ENCODE measurements at places on chromosomes 13 and 19.

- DNase-seq: peak; percentile 9
Measured at GRCh38 chr13:25468325-25469168, 96.8 kb downstream of the ATP8A2 start.

- peak; percentile 93 for DNase-seq
Measured at GRCh38 chr19:43784241-43784980, 3.6 kb upstream of the KCNN4 start.

- no peak for DNase-seq
Measured at GRCh38 chr19:21164541-21164940, 22.7 kb downstream of the ZNF431 start.

- DNase-seq: no peak
Measured at GRCh38 chr19:55673465-55673864, 1.6 kb upstream of the EPN1 start.

- DNase-seq: no peak
Measured at GRCh38 chr19:35303357-35303915, 11.5 kb downstream of the MAG start.

DNA sequence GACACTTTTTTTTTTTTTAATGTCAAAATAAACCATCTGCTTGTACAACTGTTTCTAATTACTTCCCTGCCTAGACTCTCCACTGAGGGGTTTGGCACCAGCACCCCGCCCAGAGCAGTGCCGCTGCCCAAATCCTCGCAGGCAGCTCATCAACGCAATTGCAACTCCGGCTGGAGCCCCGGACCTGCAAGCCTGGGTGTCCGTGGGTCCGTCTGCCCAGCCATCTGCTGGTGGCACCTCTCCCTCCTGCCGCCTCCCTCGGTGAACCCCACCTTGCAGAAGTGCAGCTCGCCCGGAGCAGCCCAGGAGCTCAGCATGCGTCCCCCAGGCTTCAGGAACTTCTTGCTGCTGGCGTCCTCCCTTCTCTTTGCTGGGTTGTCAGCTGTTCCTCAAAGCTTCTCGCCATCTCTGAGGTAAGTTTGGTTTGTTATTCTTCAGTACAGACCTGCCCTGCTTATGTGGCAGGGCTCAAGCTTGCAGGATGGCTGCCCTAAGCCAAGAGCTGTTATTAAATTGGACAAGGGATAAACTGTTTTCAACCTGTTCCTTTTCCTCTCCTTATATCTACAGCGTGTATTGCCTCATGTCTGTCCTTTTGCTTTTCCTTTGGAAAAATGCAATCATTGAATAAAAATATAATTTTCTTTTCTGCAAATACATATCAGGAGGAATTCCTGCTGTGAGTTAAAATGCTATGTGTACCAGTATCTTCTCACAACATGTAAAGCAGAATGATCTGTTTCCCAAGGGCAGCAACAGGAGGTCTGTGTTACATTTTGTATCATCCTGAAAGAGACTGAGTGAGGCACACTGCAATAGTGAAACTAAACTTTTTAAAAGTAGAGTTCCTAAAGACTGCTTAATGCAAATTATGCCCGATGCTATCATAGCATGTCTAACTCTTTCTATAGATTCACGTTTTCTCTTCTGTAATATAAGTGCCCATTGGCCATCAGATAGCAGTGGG, at the start of gene ITGBL1:
Gene ITGBL1, plus strand, starts transcription at position 157 of the 967 bp plus-strand sequence. Its CDS starts 159 bp downstream, at position 316.
- peak; percentile 64 for DNase-seq

GRCh38 chr19:8253678-8254077, 44.5 kb downstream of the CERS4 start:
- DNase-seq: no peak

DNA sequence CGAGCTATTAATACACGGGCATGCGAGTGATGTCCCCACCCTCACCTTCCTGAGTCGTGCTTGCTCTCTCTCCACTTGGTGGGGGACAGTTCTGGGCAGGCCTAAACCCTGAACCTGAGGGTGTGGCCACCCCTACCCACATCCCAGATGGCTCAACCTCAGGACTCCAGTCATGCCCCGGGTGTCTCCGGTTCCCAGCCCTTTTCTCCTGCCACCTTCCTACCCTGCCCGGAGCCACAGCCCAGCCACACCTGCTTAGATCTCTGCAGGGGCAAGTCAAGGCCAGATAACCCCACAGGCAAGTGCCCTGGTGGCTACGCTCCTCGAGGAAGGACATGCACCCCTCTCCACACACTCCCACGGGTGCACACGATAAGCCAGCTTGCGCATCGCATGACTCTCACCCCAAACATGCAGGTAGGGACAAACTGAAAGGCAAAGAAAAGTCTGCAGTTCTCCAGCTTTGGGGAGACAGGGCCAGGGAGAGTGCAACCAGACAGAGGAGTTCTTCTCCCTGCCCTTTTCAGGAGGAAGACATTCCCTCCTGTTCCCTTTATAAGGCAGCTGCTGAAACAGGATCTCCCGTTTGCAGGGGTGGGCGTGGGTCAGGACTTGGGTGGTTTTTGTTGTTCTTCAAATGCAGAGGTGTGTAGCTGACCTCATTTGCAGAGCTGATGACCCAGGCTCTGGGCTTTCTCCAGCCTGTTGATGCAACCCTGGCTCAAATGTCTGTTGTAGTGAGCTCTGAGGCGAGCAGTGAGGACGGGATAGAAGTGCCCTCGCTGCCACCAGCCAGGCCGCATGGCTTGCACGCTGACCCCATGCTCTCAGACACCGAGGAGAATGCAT, 88.6 kb downstream of the DPF1 start:
- no peak for DNase-seq

- DNase-seq: peak; percentile 85
Measured at GRCh38 chr13:44755872-44756271, 179.7 kb upstream of the TSC22D1 start.

GRCh38 chr13:70616847-70617246, 508.6 kb upstream of the KLHL1 start:
- no peak for DNase-seq

GRCh38 chr19:6235031-6235951, 44.5 kb downstream of the MLLT1 start:
- no peak for DNase-seq

DNA sequence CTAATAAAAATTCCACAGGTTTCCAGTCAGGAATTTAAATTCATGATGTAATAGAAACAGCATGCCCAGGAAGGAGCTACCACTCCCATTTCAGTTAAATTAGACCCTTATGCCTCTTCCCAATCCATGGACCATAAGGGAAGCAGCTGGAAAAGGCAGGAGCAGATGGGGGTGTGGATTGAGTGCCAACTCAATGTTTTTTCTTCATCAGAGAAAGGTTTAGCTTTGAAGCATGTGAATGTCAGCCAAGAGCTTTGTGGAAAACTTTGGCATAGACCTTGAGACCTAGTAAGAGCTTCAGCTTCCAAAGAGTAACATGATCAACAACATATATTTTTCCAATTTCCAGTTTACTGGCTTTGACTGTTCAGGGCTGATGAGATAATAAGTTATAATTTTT, 2139.9 kb downstream of the PCDH9 start:
- DNase-seq: no peak

DNA sequence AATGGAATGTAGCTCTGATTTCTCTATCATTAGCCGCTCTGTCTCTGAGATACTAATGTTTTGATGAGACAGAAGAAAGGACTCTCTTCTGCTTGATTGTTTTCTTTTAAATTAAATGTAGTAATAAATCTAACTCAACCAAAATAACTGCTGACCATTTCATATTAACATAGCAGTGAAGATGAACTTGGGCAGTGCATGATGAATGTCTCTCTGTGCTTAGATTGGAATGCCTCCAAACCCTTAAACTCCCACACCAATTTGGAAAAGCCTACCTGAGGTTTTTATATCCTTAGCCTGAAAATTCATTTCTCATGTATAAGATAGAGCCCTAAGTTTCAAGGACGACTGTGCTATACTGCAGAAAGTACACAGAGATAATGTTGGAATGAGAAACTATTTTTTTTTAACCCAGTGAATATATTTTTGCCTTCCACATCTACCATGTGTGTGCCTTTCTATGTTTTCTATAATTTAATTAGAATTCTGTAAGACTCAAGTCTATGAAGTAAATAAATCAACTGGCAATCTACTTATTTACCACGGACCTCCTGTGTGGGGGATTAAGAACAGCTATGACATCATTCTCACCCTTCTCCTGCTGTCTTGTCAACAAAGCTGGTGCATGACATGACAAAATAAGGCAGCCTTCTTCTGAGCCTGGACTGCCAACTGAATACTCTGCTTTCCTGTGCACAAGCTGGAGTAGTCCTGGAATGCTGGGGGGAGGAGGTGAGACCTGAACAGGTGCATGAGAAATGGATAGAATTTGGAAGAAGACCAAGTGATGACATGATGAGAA, 155.5 kb downstream of the FGF9 start:
- DNase-seq: no peak

DNA sequence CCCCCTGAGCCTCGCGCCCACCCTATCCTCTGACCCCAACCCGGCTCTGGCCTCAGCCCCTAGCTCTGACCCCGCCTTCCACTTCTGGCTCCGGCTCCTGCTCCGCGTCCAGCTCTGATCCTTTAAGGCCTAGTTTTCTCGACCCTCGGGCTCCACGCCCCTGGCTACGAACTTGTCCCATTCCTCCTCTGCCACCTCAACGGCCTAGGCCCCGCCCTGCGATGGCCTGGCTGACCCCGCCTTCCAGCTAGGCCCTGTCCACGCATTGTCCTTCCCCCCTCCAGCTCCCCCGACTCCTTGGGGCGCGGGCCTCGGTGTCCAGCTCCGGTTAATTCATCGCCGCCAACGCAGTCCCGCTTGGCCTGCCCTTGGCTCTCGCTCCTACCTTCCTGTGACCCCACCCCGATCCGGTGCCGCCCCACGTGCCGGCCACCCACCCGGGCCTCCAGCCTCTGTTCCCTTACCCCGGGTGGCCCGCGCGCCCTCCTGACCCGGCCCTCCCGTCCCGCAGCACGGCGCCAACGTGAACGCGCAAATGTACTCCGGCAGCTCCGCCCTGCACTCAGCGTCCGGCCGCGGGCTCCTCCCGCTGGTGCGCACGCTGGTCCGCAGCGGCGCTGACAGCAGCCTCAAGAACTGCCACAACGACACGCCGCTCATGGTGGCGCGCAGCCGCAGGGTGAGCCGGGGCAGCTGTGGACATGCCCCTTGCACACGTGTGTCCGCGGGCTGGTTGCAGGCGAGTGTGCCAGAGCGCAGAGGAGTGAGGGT, 9.4 kb downstream of the BCL3 start:
- peak; percentile 51 for DNase-seq

DNA sequence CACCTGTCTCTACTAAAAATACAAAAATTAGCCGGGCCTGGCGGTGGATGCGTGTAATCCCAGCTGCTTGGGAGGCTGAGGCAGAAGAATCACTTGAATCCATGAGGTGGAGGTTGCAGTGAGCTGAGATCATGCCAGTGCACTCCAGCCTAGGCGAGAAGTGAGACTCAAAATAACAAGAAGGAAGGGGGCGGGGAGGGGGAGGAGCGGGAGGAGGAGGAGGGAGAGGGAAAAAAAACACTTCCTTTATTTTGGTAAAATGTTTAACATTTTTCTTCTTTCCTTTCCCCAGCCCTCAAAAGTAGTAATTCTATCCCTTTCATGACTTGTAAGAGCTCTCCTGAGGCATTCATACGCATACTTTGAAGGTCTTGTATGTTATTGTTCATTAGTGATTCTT, 44.3 kb downstream of the SPRY2 start:
- DNase-seq: no peak

Measured in ELR (cell line).